Tibial artery (tissue), 4 donors: ENCODE measurements at places on chromosomes 1 and 21.

- no peak overlapping the region for H3K4me3 ChIP-seq
- H3K27me3 ChIP-seq: no peaks in the 10 kb centered on the region
- peak overlapping the region; percentile 2 for H3K27ac ChIP-seq
These were observed 68.6 kb upstream of the ERRFI1 start for GRCh38 chr1:8094481-8095241.

GRCh38 chr1:34070201-34070836 is 94.7 kb downstream of the CSMD2 start:
- H3K27me3 ChIP-seq: no peaks in the 10 kb centered on the region
- H3K36me3 ChIP-seq: no peaks in the 10 kb centered on the region
- H3K27ac ChIP-seq: no peak overlapping the region
- no peak overlapping the region for H3K4me3 ChIP-seq
- no peak for DNase-seq

DNA sequence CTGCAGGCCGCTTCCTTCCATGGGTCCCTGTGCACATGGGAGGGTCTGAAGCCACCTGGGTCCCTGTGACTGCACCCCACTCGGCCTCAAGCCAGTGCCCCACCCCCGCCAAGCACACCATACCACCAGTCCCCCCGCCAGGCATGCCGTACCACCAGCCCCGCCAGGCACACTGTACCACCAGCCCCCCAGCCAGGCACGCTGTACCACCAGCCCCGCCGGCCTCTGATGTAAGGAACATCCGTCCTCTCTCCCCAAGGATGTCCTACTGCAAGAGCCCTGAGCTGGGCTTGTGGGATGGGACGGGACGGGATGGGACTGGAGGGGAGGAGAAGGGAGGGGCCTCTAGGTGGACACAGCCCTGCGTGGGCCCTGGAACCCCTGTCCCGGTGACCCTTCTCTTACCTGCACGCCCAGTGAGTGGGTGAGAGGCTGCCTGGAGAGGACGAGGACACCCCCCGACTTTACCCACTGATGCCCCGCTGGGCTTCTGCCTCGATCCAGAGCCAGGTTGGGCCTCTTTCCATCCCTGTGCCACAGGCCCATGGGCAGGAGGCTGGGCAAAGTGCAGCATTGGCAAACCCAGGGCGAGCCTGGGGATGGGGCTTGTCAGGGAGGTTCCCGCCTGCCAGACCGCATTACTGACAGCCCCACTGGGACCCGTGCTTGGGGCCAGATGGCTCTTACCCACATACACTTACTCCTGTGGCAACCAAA is 40.8 kb upstream of the COL6A1 start:
- H3K27ac ChIP-seq: no peak overlapping the region
- no peaks in the 10 kb centered on the region for H3K27me3 ChIP-seq
- no peaks in the 10 kb centered on the region for H3K4me1 ChIP-seq
- H3K4me3 ChIP-seq: no peak overlapping the region
- DNase-seq: no peak
- peaks cover 4% of the 10 kb centered on the region for H3K36me3 ChIP-seq

DNA sequence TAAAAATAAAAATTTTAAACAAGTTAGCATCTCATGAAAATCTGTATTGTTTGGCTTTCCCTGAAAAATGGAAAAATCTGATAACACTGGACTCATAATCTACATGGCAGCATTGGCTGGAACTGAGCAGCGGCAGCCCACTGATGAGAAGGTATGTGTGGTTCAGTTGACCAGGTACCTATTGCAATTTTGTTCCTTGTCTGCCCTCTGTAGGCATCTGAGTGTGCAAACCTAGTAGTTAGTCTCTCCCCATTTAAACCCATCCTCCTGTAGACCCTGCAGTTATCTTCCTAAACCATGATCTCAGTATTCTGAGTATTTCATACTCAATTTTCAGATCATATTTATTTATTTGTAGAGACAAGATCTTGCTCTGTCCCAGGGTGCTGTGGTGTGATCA is 59.4 kb upstream of the SERBP1 start:
- no peak overlapping the region for H3K4me3 ChIP-seq
- H3K27ac ChIP-seq: no peak overlapping the region
- no peaks in the 10 kb centered on the region for H3K27me3 ChIP-seq

DNA sequence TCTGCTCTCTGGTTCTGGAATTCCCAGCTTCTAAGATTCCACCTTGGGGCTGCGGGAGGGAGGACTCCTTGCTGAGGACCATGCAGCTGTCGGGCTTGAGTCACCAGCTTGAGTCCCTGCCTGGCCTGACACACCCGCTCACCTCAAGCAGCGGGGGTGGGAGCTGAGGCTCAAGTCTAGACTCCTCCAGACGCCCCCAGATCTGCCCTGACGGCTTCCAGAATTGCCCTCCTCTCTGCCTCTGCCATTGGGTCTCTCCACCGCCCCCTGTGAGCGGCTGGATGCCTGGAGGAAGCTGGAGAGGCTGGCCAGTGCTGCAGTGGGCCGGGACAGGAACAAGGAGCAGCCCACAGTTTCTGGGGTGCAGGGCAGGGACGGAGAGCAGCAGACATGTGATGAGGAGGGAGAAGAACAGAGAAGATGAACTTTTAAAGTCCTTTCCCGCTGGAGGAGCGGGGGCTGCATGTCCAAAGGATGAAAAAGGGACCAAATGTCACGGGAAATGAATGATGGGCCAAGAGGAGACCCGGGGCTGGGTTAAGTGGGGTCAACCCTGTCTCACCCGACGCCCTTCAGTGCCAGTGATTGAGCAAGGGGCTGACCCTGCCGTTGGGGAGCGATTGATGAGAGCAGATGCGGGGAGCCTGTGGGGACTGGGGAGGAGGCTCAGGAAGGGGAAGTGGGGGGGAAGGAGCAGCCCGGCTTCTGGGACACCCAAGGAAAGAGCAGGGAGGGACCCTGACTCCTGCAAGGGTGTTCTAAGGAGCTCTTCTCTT is 13.5 kb downstream of the CRABP2 start:
- no peak for DNase-seq
- H3K27ac ChIP-seq: no peak overlapping the region
- no peak overlapping the region for H3K4me3 ChIP-seq
- no peaks in the 10 kb centered on the region for H3K36me3 ChIP-seq
- peaks cover 3% of the 10 kb centered on the region for H3K27me3 ChIP-seq

GRCh38 chr1:24898152-24898908 is 31.7 kb downstream of the RUNX3 start:
- H3K4me3 ChIP-seq: no peak overlapping the region
- H3K4me1 ChIP-seq: no peaks in the 10 kb centered on the region
- peak; percentile 60 for DNase-seq

DNA sequence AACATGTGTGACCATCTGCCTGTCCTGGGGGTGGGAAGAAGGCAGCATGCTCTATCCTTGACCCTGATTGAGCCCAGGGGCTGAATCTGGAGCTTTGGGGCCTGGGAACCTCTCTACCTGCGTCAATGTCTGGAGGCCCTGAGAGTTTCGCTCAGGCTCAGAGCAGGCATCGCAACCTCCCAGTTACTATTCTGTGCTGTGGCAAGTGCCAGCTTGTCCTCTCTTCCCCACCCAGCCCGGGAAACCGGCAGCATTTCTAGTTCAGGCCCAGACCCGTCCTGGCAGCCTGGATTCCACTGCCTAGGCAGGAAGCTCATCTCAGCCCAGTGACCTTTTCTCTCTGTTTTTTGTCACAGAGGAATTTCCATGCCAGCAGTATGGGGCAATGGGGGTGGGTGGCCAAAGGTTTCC is 10.0 kb upstream of the IRF6 start:
- H3K27me3 ChIP-seq: no peaks in the 10 kb centered on the region
- H3K4me1 ChIP-seq: no peaks in the 10 kb centered on the region
- H3K4me3 ChIP-seq: no peak overlapping the region

DNA sequence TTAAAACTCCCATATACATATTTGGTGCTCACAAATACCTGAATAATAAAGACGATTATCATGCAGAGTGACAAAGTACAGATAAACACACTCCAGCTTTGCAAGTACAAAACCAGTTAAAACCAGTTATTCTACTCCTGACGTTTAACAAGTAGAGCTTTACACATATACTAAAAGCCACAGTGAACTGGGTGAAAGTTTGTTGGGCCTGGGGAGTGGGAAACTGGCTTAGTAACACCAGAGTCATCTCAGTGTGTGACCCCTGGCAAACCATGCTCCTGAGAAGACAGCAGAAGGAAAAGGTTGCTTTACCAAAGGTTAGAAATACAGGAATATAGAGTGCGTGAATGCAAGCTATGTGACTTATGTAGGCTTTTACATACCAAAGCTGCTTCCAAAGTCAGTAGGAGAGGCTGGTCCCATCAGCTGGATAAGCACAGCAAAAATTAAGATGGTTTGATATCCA is 148.1 kb downstream of the NRIP1 start:
- H3K4me1 ChIP-seq: no peaks in the 10 kb centered on the region
- DNase-seq: no peak
- no peak overlapping the region for H3K4me3 ChIP-seq
- H3K36me3 ChIP-seq: no peaks in the 10 kb centered on the region
- no peaks in the 10 kb centered on the region for H3K27me3 ChIP-seq
- H3K27ac ChIP-seq: no peak overlapping the region

GRCh38 chr21:45363921-45364467 is 41.0 kb upstream of the COL18A1 start:
- peak overlapping the region; percentile 8 for H3K4me3 ChIP-seq
- H3K27ac ChIP-seq: peak overlapping the region; percentile 98
- H3K27me3 ChIP-seq: no peaks in the 10 kb centered on the region
- no peaks in the 10 kb centered on the region for H3K36me3 ChIP-seq
- peaks cover 44% of the 10 kb centered on the region for H3K4me1 ChIP-seq

- H3K36me3 ChIP-seq: peaks cover 10% of the 10 kb centered on the region
- no peak overlapping the region for H3K27ac ChIP-seq
- DNase-seq: no peak
- H3K4me1 ChIP-seq: no peaks in the 10 kb centered on the region
- H3K27me3 ChIP-seq: no peaks in the 10 kb centered on the region
These were observed 224.3 kb downstream of the RPS6KC1 start for GRCh38 chr1:213275293-213275692.

DNA sequence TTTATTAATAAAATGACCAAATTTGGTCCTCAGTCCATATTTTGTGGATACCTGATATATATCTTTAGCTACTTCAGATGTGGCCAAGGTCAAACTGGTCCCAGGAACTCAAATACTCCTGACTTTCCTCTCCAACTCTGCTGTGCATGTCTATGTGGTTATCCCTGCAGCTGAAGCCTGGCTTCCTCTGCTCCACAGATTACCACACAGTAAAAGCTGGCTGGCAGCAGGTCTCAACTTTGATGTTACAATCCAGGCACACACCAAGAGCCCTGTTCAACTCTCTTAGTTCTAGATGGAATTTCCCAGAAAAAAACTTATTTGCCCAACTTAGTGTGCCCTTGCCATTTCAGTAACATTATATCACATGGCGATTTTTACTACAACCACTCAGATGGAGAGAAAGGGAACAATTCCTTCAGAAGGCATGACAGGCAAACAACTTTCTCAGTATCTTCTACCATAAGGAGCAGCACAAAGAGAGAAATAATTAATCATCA is 479.5 kb downstream of the PLPP3 start:
- no peak overlapping the region for H3K4me3 ChIP-seq
- H3K36me3 ChIP-seq: no peaks in the 10 kb centered on the region
- H3K27ac ChIP-seq: no peak overlapping the region

- H3K27ac ChIP-seq: no peak overlapping the region
- no peak for DNase-seq
- no peak overlapping the region for H3K4me3 ChIP-seq
- H3K27me3 ChIP-seq: no peaks in the 10 kb centered on the region
- no peaks in the 10 kb centered on the region for H3K4me1 ChIP-seq
These were observed 38.5 kb upstream of the KCNK1 start for GRCh38 chr1:233575450-233575849.

DNA sequence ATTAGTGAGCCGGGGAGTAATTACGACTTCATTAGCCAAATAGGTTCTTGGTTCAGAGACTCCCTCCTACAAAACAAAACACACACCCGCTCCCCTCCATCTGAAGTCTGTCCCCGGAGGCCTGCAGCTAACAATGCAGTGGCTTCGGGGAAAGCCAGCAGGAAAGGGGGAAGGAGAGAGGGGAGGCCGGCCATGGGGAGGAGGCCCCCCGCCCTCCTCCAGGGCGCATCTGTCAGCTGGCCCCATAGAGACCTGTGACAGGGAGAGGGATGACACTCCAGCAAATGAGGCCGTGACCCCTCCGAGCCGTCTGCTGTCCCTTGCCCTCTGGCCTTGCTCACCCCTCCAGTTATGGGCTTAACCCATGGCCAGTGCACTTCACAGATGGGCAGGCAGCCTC is 12.1 kb upstream of the CNTN2 start:
- H3K27me3 ChIP-seq: peaks cover 25% of the 10 kb centered on the region
- H3K4me1 ChIP-seq: no peaks in the 10 kb centered on the region
- DNase-seq: no peak

- H3K4me3 ChIP-seq: no peak overlapping the region
- no peak for DNase-seq
- H3K27ac ChIP-seq: no peak overlapping the region
These were observed 181.2 kb upstream of the CSF3R start for GRCh38 chr1:36663772-36664430.

DNA sequence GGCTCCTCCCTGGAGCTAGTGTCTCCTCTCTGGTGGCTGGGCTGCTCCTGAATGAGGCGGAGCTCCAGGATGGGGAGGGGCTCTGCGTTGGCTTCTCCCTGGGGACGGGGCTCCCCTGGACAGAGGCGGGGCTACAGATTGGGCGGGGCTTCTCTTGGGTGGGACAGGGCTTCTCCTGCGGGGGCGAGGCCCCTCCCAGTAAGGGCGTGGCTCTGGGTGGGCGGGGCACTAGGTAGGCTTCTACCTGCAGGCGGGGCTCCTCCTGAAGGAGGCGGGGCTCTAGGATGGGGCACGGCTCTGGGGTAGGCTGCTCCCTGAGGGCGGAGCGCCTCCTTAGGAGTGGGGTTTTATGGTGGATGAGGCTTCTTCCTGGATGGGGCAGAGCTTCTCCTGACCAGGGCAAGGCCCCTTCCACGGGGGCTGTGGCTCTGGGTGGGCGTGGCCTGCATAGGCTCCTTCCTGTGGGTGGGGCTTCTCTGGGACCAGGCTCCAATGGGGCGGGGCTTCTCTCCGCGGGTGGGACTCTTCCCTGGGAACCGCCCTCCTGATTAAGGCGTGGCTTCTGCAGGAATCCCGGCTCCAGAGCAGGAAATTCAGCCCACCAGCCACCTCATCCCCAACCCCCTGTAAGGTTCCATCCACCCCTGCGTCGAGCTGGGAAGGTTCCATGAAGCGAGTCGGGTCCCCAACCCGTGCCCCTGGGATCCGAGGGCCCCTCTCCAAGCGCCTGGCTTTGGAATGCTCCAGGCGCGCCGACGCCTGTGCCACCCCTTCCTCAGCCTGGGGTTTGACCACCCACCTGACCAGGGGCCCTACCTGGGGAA is 22.7 kb upstream of the ARF1 start:
- no peaks in the 10 kb centered on the region for H3K4me1 ChIP-seq
- no peak overlapping the region for H3K27ac ChIP-seq
- H3K36me3 ChIP-seq: no peaks in the 10 kb centered on the region
- peaks cover 70% of the 10 kb centered on the region for H3K27me3 ChIP-seq
- H3K4me3 ChIP-seq: no peak overlapping the region
- peak; percentile 60 for DNase-seq

GRCh38 chr1:112700290-112701226 is 6.4 kb downstream of the RHOC start:
- H3K36me3 ChIP-seq: peaks cover 10% of the 10 kb centered on the region
- no peak overlapping the region for H3K4me3 ChIP-seq
- H3K27ac ChIP-seq: peak overlapping the region; percentile 99
- DNase-seq: peak; percentile 98
- H3K27me3 ChIP-seq: no peaks in the 10 kb centered on the region
